SK-N-SH treated with all-trans-retinoic acid at 6 μM for 48 hours (cell line): ENCODE measurements at places on chromosomes 1 and 21.

- no peak for ATAC-seq
Measured at GRCh38 chr21:41746744-41747006, 20.2 kb downstream of the RIPK4 start.

- ATAC-seq: peak; percentile 91
Measured at GRCh38 chr1:94729267-94729666, 90.9 kb upstream of the SLC44A3 start.

DNA sequence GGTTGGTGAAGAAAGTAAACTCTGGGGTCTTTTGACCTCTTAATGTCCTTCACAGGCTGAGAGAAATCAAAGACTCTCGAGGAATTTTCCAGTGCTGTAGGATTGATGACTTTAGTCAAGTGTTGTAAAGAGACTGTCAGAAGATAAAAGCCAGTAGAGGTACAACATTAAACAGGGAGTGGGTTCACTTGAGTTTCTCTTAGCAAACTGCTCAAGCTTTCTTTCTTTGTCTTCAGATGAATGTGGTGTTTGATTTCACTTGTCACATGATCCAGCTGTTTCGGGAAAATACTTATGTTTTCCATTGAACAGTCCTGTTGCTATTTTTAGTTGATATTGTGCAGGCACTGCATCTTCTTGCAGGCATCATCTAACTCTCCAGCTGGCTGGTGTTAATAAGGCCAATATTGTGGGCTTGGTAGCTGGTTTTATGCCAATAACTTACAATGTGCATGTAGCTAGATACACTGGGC lies 45.6 kb downstream of the XCL2 start:
- ATAC-seq: peak; percentile 89

GRCh38 chr1:67741736-67742135 lies 56.7 kb downstream of the GADD45A start:
- no peak for ATAC-seq

GRCh38 chr1:58577654-58578030 lies 590 bp upstream of the TACSTD2 start:
- ATAC-seq: no peak

- ATAC-seq: no peak
Measured at GRCh38 chr21:32015461-32016139, 142.8 kb downstream of the HUNK start.

DNA sequence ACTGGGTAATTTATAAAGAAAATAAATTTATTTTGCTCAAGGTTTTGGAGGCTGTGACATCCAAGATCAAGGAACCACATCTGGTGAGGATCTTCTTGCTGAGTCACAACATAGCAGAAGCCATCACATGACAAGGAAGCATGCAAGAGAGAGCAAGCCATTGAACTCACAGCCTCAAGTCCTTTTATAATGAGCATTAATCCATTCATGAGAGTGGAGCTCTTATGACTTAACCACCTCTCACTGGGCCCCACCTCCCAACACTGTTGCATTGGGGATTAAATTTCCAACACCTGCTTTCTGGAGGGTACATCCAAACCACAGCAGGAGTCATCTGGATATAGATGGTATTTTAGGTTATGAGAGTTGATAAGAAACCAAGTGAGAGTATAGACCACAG lies 20.6 kb upstream of the EGLN1 start:
- peak; percentile 33; the same call in 1 of the 3 replicates for ATAC-seq
